Midbrain (tissue), 1 donor: ENCODE measurements at places on chromosomes 6 and 20.
A peak's percentile ranks its signal among the peaks of the same experiment; 100 is the strongest.

GRCh38 chr6:49333345-49334125, 129.5 kb downstream of the MMUT start:
- DNase-seq = no peak

DNA sequence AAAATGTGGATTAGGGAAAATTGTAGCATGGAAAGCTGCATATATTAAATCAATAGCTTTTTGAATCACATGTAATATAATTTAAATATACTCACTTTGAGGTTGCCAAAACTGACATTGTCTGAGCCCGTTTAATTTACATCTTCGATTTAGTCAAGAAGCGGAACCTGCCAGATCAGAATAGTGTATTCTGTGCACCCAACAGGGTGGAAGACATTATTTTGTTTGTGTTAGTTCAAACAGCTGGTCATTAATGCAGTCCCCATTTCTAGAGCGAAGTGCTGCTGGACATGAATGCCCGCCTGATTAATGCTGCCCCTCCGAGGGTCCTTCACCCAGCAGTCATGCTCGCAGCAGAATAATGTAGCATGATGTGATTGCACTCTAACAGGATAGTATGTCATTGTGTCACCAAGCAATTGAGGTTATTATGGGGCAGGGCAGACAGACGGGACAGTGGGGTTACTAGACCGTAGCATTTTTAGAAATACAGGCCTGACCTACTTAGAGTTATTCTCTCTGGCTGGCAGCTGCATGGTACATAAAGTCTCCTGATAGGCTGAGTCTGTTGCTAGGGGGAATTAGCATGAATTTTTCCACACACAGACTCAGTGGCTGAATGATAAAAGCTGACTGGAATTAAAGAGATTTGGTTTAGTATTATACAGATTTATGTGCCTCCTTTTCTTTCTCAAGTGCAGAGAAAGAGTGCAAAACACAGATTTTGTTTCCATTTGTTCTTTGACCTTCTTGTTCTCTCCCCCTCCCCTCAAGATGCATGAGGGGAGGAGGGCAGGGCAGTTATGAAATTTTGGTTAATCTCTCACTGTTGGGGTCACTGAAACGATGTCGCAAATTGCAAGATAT, 147.1 kb downstream of the PRL start:
- peak; percentile 50 for DNase-seq

- no peak for DNase-seq
Measured at GRCh38 chr6:138480279-138480949, 18.9 kb downstream of the NHSL1 start.

DNA sequence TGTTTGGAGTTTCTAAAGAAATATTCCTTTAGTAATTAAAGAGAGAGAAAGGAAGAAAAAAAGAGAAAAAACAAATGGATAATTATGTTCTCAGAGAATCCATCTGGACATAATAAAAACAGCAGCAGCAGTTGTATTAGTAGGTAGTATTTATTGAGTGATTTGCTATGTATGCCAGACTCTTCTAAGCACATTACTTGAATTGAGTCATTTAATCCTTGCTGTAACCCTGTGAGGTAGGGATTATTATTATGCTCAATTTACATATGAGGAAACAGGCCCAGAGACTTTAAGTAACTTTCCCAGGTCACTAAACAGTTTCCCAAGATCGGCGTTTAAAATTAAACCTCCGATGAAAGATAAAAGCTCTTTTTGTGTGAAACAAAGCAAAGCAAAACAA, 238.8 kb downstream of the TSHZ2 start:
- no peak for DNase-seq

- DNase-seq = no peak
Measured at GRCh38 chr6:23441808-23442461, 684.1 kb upstream of the NRSN1 start.

GRCh38 chr6:143110996-143111395, 50.3 kb downstream of the AIG1 start:
- no peak for DNase-seq

DNA sequence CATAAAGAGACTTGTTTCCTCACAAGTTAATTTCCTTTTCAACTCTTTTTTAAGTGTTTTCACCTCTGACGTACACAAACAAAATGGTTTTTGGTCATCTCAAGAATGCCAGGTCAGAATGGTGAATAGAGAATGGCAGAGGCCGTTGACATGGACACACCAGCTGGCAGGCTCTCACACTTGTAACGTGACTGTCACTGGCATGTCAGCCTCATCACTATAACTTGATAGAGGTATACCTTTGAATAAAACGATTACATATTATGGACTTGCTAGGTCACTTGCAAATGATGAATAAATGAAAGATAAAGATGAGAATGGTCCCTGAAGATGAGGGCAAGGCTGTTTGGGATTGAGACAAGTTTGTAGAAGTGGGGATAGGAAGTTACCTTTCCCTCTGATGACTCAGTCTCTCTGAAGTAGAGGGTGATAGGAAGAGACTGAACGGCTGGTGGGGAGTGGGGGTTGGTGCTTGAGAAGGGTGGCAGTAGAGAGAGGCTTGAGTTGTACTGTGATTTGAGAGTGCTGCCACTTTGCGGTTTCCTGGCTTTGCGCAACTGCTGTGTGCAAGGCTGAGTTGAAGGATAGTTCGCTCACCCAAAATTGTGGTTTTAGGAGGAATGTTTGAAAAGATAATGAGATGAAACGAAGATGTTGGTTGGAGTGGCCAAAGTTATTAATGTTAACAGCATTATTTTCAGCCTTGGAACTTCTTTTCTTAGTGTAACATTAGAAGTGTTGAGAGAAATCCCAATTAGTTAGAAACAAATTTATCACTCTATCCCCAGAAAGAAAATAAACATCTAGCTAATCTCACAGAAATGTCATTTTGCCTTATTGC, 30.3 kb downstream of the TBPL1 start:
- DNase-seq = no peak

- no peak for DNase-seq
Measured at GRCh38 chr6:34230653-34231371, 5.9 kb upstream of the HMGA1 start.

- no peak for DNase-seq
Measured at GRCh38 chr20:35305682-35306556, 13.7 kb upstream of the FAM83C start.

GRCh38 chr6:106511288-106512047, 117.8 kb downstream of the RTN4IP1 start:
- no peak for DNase-seq

DNA sequence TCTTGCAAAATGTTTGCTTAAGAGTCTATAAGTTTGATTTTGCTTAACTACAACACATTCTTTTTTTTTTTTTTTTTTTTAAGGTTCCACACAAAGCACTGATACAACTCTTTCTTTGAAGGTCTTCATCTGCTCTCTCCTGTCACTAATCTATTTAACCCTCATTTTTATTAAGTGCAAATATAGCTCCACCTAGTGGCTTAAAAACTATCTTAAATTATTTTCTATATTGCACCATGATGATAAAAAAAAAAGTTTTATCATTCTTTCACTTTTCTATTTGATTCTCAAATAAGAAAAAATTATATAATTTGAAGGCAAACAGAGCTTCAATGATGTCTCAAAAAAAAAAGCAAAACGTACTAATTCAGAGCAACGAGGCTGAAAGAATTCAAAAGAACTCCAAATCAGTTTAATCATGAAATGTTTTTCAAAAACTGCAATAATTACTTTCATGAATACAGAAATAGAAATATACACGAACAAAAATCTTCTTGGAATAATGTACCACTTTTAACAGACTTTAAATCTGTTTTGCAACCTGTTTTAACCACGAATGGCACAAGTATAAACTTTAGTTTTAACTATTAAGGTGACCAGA, 12.8 kb downstream of the ESF1 start:
- DNase-seq = peak; percentile 46

DNA sequence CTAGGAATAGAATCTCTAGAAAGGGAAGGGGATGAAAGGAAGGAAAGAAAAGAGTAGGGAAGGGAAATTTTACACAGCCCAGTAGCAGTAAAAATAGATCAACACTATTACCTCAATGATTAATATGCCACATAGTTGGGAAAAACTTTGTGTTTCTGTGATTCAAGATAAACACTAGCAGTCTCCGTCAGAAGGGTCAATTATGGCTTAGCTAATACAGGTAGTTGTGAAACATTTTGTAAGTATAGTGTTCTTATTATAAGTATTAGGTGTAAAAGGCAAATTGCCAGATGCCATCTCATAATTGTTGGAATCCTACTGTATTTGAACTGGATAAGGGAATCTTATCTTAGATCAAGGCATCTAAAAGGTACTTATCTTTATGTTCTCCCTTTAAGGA, 165.7 kb downstream of the MTFR2 start:
- no peak for DNase-seq

DNA sequence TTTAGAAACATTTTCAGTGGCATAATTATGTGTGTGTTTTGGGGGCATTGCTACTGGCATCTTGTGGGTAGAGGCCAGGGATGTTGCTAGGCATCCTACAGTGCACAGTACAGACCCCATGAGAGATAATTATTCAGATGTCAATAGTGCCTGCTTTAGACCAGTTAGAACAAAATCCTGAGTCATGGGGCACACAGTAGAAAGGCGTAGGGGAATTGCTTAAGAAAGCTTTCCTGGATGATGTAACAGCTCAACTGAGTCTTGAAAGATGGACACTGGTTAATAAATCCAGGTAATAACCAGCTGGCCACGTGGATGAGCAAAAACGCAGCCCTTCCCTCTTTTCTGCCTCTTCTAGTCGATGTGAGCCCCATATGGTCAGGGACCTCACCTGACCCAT, 51.1 kb downstream of the KCNB1 start:
- no peak for DNase-seq

GRCh38 chr20:62255976-62256375, 17.7 kb downstream of the OSBPL2 start:
- no peak for DNase-seq

- DNase-seq = no peak
Measured at GRCh38 chr6:137729866-137730629, 137.0 kb upstream of the TNFAIP3 start.

GRCh38 chr6:14857501-14857900, 388.4 kb upstream of the JARID2 start:
- DNase-seq = no peak

- no peak for DNase-seq
Measured at GRCh38 chr20:38202153-38202981, 37.3 kb upstream of the TGM2 start.

DNA sequence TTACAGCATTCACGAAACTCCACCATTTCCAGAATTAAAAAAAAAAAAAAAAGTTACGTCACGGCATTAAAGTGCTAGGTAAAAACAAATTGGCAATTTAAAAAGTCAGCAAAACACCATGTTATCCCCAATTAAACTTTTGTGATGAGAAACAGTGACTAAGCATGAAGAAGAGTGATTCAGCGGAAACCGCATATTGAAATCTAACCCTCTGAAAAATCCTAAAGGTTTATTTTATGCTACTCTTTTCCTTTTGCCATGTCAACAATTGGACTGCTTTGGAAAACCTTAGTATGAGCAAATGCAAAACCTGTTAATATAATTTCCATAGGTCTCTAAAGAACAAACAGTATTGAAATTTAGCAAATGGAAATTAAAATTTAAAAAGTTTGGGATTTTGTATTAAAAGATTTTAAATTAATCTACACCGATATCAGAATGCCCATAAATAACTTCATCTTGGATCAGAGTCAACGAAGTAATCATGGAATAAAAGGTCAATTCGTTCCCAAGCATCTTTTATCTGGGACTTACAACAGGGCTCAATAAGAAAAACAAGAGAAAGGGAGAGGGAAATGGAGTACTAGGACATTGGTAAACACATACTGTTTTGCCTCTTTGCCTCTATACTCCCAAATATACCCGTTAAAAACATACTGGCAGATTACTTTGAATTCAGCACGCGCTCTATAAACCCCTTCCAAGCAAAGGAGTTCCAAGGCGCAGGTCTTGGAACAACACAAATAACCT, 1.1 kb downstream of the FBXO30 start:
- DNase-seq = peak; percentile 28

DNA sequence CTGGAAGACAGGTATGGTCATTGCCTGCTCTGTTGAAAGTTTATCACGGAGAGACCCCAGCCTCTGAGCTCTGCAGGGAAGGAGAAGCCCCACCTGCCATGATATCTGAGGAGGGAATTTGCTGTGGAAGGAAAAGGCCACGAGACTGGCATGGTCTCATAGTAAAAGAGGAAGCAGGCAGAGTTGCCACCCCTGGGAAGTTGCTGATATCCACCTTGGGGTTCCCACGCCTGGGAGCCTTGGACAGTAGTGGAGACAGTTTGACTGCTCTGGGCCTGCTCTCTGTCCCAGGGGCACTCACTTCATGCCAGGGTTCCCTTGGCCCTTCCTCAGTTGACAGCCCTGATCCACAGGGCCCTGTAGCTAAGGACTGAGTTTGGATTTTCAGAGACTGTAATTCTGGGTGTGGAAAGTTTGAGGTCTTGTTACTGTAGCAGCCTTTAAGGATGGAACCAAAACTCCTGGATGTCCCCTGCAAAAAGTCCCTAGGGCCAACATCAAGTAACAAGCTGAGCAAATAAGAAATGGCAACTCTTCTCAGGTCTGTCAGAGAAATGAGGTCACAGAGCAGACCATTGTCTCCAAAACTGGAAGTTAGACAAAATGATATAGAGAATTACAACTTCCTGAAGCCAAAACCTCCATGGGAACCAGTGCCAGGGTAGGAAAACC, 6.9 kb upstream of the SIRPB1 start:
- no peak for DNase-seq

DNA sequence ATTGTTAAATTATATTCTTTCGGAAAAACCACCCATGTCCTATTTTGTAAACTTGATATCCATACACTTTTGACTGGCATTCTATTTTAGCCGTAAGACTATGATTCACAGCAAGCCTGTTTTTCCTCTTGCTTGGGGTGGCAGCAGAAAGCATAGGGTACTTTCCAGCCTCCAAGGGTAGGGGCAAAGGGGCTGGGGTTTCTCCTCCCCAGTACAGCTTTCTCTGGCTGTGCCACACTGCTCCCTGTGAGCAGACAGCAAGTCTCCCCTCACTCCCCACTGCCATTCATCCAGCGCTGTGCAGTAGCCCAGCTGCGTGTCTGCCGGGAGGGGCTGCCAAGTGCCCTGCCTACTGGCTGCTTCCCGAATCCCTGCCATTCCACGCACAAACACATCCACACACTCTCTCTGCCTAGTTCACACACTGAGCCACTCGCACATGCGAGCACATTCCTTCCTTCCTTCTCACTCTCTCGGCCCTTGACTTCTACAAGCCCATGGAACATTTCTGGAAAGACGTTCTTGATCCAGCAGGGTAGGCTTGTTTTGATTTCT, 2.1 kb upstream of the ESR1 start:
- no peak for DNase-seq

GRCh38 chr6:105051941-105052471, 95.1 kb downstream of the LIN28B start:
- no peak for DNase-seq
